ENCODE measurements at places on chromosomes 11 and 22. TPM values are rescaled to one million over a fixed set of nuclear protein-coding genes. Genes with fewer than 3 reads are reported as not detected.
A peak's percentile ranks its signal among the peaks of the same experiment; 100 is the strongest.

USP2 gene
- 35.6 TPM for total RNA-seq

C22orf31 gene
- not detected for total RNA-seq

SLC22A6 gene
- not detected for total RNA-seq

BIK gene
- 12.6 TPM for total RNA-seq

ADAMTS15 gene
- total RNA-seq: 11.1 TPM

OR10D3 gene
- total RNA-seq: not detected

DNAJB13 gene
- 0.42 TPM for total RNA-seq

HEPN1 gene
- not detected for total RNA-seq

CRACR2B gene
- total RNA-seq: 40.7 TPM

TNNT3 gene
- total RNA-seq: 4.7 TPM

DNA sequence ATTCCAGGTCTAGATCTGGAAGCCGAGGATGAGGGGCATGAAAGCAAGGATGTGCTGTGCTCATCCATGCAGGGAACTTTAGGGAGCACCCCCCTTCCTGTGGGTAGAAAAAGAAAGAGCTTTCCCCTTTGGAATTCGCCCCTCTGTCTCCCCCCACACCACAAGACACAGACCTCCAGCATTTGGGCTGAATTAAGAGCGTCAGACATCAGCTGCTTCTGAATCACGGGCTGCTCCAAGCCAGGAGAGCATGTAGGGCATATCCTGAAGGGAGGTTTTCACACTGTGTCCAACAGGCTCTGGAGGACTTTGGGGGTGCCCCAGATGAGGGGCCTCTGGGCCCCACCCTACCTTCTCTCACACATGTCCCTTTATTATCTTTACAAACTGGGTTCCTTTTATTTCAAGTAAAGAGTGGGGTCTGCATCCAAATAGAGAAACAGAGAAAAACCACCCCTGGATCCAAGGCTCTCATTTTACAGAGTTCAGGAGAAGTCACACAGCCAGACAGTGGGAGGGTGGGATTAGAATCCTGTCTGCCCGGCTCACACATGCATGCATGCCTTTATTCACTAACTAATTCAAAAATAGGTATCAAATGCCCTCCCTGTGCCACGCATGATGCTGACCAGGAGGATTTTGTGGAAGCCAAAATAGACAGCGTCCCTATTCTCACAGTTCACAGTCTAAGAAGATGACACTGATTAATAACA lies 52.8 kb downstream of the LRRC32 start:
- no peak for DNase-seq

GRCh38 chr11:12539572-12539971 lies 134.6 kb upstream of the TEAD1 start:
- DNase-seq: no peak

GRCh38 chr11:131511794-131512193 lies 141.4 kb downstream of the NTM start:
- DNase-seq: no peak

- DNase-seq: no peak
Measured at GRCh38 chr11:127000981-127001380, 411 bp upstream of the KIRREL3 start.

GRCh38 chr22:40368836-40369235 lies 1.6 kb upstream of the SGSM3 start:
- no peak for DNase-seq

DNA sequence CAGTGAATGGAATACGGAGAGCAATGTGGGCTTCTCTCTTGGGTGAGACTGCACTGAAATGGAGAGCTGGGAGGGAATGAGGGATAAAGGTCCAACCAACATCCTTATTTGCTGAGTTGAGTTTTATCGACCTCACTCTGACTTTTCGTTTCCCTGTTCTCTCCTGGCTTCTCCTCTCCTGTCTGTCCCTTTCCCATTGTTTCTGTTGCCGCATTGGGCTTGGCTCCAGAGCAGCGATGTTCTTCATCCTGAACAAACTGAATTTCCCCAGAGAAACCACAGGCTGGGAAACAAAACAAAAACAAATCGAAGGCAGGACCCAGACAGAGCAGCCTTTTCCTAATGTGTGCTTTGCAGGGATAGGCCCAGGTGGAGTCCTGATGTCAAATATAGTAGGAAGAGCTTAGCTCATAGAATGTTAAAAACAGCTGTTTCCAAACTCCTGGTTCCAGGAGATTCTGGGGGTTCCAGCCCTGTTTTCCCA lies 30.0 kb downstream of the MOV10L1 start:
- DNase-seq: no peak

GRCh38 chr22:19870153-19871022 lies 15.7 kb upstream of the GNB1L start:
- peak; percentile 84 for DNase-seq

GRCh38 chr22:29116397-29117123 lies 43.7 kb downstream of the KREMEN1 start:
- no peak for DNase-seq

- DNase-seq: no peak
Measured at GRCh38 chr22:21009638-21010425, 5.1 kb upstream of the P2RX6 start.

DNA sequence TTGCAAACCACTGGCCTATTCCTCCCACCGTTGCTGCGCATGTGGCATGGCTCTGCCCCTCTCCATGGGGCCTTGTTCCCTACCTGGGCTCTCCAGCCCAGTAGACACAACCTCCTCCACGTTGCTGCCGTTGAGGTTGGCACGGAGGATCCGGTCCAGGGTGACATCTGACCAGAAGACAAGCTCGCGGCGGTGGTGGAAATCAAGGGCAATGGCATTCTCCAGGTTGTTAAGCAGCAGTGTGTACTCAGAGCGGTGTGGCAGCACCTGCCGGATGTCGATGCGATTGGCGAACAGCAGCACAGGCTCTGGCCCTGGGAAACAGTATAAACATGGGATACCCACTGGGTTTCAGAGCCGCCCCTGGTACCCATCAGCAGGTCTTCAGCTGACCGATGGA lies 23.8 kb downstream of the LRP4 start:
- DNase-seq: no peak

GRCh38 chr11:134014511-134014910 lies 54.4 kb upstream of the JAM3 start:
- no peak for DNase-seq

- DNase-seq: no peak
Measured at GRCh38 chr22:44971651-44972362, 38.0 kb downstream of the PHF21B start.

DNA sequence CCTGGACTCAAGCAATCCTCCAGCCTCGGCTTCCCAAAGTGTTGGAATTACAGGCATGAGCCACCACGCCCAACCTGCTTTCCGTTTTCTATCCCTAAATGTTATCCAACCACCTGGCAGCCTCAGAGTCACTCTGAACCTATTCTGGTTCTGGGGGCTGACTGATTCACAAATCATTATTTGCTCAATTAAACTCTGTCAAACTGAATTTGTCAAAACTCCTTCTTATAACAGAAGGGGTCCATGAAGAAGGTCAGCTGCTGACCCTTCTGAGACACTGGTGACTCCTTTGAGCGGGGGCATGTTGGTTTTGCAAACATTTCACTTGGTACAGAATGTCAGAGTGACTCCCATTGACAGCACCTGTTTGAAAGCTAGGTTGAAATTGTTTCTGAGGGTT lies 1.8 kb upstream of the VPS37C start:
- DNase-seq: no peak

DNA sequence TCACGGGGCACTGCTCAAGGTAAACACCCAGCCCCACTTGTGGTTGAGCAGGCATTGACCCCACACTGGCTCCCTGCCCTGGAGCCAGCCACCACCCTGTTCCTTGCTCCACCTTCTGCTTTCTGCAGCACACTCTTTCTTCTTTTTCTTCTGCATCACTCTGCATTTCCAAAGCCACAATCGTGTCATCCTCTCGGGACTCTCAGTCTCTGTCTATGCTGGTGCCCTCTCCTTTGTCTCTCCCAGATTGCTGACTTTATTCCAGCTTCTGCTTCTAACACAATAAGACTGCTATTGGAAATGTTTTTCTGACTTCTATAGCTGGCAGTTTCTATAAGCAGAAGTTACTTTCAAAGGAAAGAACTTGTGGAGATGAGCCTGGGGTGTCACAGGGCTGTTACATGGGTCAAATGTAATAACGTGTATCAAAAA lies 14.4 kb downstream of the GRAP2 start:
- DNase-seq: no peak

DNA sequence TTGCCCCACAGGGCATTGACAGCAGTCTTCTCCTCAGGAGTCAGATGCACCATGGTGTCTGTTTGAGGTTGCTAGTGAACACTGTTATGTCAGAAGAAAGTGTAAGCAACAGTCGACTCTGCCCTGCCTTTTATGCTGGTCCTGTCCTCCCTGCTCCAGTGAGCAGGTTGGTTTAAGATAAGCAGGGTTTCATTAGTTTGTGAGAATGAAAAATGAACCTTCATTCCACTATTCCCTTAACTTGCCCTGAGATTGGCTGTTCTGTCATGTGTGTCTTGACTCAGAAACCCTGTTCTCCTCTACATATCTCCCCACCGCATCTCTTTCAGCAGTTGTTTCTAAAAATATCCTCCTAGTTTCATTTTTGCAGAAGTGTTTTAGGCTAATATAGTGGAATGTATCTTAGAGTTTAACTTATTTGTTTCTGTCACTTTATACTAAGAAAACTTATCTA lies at the start of gene HBD:
TSS of gene HBD (minus strand) at position 103 of the 454 bp plus-strand sequence. CDS start at position 53, 50 bp downstream.
- DNase-seq: no peak

DNA sequence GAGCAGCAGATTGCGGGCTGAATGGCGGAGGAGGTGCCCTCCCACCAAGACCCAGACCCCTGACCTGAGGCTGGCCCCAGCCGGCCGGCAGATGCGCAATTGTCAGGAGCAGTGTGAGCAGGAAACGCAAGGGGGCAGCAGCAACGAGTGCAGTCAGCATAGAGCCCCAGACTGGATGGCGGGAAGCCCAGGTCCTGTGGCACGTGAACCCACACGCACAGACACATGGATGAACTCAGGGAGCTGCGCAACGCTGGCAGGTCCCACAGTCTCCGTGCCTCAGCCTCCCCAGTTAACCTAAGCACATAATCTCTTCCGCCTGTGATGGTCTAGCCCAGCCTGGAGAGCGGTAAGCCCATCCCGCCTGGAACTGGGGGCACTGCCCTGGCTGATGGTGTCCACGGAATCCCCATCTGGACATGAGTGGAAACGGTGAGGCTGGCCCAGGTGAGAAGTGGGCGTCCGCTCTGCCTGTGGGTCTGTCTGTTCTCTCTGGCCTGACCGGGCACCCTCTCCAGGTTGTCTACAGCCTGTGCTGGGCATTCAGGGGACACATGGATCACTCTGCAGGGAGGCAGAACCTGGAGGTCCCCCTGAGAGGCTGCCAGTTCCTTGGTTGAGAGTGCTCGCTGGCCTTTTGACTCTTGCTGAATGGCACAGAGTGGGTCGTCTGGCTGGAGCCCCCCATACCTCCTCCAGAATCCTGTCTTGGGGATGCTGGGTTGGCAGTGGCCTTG lies 626 bp upstream of the TBX10 start:
- peak; percentile 54 for DNase-seq

DNA sequence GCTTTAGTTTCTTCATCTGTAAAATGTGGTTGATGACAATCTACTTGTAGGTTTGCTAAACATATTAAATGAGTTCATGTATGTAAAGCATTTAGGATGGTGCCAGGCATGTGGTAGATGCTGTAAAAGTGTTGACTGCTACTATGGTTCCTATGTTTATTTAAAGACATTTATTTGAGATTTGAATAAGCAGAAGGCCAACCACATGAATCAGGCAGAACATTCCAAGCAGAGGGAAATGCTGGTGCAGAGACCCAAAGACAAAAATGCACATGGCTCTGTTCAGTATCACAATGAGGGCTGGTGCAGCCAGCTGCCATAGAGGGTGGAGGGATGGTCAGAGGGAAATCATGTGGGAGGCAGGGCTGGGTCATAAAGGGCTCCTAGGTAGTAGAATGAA lies 156.2 kb upstream of the PDGFD start:
- no peak for DNase-seq

- DNase-seq: no peak
Measured at GRCh38 chr11:113138731-113139130, 175.7 kb upstream of the TTC12 start.

DNA sequence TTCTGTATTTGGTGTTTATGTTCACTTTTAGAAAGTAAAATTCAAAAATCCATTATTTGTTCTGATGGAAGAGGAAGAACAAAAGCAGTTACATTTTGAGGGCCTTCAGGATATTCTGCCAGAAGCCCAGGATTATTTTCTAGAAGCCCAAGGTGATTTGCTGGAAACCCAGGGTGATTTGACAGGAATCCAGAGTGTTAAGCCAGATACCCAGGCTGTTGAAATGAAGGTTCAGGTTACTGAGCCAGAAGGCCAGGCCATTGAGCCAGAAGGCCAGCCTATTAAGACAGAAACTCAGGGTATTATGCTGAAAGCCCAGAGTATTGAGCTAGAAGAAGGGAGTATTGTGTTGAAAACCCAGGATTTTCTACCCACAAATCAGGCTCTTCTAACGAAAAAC lies 33.1 kb downstream of the CCDC15 start:
- no peak for DNase-seq

GRCh38 chr11:123477205-123477907 lies 47.3 kb downstream of the GRAMD1B start:
- no peak for DNase-seq

GRCh38 chr11:70402016-70402415 lies 3.7 kb downstream of the CTTN start:
- DNase-seq: no peak

- no peak for DNase-seq
Measured at GRCh38 chr22:22408731-22409696, 99.5 kb downstream of the ZNF280B start.

DNA sequence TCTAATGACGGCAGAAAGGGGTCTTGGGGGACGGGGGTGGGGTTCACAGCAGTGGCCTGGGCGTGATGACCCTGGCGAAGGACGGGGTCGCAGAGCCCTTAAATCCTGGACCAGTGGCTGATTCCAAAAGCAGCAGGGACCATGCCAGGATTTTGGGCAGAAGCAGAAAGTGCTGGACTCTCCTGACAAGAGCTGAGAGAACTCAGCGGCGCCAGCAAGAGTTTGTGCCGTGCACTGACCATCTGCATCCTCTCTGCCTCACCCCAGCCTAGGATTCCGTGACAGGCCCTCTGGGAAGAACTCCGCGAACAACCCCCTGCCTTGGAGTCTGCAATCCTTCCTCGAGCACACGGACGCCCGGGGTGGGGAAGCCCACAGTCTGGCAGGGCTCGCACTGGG lies 644 bp upstream of the NDUFV1 start:
- no peak for DNase-seq

DNA sequence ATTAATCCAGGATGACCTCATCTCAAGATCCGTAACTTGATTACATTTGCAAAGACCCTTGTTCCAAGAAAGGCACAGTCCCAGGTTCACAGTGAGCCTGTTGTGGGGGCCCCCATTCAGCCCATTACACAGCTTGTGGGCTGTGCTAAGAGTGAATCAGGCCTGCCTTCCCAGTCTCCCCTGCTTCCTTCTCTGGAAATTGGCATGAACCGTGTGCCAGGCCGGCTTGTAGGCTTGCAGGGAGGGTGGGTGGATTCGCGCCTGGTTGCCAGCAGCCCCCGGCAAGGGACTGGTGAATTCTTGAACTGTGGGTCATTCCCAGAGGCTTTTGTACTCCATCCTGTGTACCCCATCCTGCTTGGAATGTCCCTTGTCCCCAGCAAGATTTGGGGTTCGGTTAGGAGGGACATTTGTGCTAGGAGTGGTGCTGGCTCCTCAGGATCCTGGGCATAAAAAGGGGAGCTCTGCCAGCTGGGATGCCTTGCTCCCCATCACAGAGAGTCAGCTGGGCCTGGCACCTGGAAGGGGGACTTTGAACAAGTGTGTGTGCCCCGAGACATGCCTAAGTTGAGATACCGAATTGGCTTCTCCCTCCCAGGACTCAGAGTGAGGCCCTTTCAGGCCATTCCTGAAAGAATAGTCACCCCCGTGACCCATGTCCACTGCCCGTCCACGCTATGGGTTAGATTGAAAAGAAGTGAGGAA lies 818.2 kb downstream of the BRD1 start:
- DNase-seq: peak; percentile 56
